ENCODE measurements at places on chromosomes 7 and 10. TPM values are rescaled to one million over a fixed set of nuclear protein-coding genes. Genes with fewer than 3 reads are reported as not detected.
A peak's percentile ranks its signal among the peaks of the same experiment; 100 is the strongest.

DNA sequence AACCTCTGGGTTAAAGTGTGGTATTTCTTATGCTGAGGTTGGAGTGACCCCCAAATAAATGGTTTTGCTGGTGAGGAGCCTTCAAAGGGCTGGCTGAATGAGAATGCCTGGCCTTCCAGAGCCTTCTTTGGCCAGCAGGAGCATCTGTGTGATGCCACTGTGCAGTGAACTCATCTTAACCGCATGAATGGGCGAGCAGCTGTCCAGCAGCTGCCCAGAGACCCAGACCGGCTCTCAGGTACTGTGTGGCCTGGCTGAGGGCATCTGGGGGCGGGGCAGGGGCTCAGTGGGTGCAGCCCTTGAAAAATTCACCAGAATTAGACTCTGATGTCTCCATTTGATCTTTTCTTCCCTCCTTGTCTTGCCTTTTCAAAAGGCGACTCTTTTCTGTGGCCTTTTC, 59.0 kb downstream of the SYPL1 start:
- DNase-seq = no peak

DNA sequence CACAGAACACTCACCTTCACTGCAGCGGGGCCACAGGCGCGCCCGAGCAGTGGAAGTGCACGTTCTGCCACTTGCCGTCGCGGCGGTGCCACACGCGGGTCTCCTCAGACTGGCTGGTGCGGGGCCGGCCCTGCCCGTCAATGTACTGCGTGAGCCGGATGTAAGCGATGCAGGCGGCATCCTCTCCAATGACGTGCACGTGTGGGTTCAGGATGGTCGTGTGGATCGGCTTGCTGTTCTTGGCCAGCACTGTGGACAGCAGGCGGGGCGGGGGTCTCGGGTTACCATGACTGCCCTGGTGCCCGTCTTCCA, 19.2 kb downstream of the YKT6 start:
- DNase-seq = peak; percentile 6

- no peak for DNase-seq
Measured at GRCh38 chr7:31100445-31100844, 48.3 kb downstream of the ADCYAP1R1 start.

DNA sequence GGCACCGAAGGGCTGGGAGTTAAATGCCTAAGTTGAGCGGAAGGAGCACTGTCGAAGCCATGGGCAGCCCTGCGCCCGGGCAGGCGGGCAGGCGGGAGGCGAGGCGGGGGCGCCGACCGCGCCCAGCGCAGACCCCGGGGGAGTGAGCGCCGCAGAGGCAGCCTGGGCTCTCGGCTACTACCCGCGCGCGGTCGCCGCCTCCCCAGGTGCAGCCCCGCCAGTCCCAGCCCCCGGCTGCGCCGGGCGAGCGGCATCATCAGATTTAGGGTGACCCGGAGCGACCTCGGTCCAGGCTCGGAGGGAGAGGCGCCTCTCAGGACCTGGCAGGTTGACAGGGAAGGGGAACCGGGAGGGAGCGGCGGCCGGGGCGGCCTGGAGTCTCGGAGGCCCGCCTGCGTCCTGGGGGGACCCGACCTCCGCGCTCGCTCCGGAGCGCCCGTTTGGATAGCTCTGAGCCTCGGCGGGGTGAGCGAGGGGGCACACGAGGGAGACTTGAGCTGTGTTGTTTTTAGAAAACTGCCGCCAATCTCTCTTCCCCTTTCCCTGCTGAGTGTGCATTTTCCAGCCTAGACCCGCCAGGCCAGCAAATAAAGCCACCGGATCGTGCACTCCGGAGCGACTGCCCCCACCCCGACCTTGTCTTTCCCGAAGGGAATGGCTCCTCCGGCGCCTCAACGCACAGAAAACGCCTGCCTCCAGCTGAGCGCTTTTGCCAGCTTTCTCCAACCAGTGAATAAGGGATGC, 2.3 kb upstream of the NRP1 start:
- DNase-seq = peak; percentile 17

The LOXL4 gene
- 4.1 TPM for total RNA-seq

The SEM1 gene
- 15.1 TPM for total RNA-seq

- DNase-seq = no peak
Measured at GRCh38 chr10:114698271-114699061, 40.4 kb upstream of the ABLIM1 start.

GRCh38 chr10:34254596-34254995, 560.5 kb downstream of the PARD3 start:
- no peak for DNase-seq

DNA sequence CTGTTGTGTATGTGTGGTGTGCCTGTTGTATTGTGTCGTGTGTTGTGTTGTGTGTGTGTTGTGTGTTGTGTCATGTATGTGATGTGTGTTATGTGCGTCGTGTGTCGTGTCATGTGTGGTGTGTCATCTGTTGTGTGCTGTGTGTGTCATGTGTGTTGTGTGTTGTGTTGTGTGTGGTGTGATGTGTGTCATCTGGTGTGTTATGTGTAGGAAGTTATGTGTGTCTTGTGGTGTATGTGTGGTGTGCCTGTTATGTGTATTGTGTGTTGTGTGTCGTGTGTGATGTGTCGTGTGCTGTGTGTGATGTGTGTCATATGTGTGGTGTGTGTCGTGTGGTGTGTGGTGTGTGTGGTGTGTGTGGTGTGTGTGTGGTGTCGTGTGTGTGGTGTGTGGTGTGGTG, 145.2 kb downstream of the DNAJB6 start:
- no peak for DNase-seq

- DNase-seq = no peak
Measured at GRCh38 chr10:22017283-22018020, 13.9 kb upstream of the DNAJC1 start.

- no peak for DNase-seq
Measured at GRCh38 chr10:27225642-27226257, 14.8 kb downstream of the ACBD5 start.

- no peak for DNase-seq
Measured at GRCh38 chr7:1849351-1850041, 179.4 kb downstream of the ELFN1 start.

The ANKRD1 gene
- not detected for total RNA-seq

Data from tibial nerve (tissue), 4 donors.